ENCODE measurements at places on chromosomes 4 and X.

GRCh38 chr4:2047031-2047660 lies 12.0 kb upstream of the NAT8L start:
- DNase-seq = no peak

DNA sequence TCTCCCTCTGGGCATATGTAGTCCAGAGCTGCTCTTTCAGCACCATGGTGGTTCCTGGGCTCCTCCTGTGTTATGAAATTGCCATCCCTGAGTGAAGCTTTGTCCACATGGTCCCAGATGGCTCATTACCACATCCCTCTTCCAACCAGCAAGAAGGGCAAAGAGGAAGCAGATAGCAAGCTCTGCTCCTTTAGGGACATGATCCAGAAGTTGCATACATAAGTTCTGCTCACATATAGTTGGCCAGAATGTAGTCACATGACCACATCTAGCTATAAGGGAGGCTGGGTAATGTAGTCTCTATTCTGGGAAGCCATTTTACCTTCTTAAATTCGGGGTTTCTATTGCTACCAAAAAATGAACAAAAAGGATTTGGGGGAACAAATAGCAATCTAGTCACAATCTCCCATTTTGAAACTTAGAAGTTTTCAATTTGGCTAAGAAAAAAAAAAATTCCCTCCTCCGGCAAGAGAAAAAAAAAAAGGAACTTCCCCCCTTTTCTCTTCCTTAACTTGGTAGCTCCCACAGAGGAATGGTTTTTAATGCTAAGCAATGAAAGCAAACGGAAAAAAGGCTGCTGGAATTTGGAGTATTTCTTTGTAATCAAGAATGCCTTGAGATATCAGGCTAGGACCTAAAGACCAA lies 88.2 kb upstream of the USP9X start:
- DNase-seq = no peak

DNA sequence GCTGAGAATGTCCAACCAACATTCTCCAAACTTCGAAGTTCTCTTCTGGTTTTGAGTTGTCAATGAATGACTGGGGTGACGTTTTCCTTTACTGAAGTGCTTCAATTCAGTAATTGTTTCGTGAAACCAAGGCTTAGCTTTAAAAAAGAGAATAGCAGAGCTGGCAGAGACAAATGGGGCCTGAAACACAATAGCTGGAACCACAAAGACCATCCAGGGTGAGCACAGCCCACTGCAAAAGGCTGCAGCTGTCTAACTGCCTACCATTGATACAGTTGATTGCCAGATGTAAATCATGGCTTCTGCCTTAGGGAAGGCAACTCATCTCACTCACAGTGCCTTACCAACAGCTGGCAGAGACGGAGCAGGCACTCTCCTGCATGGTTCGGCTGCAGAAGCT lies 78.7 kb upstream of the ZNF518B start:
- no peak for DNase-seq

- no peak for DNase-seq
These were observed 73.5 kb downstream of the FAM47B start for GRCh38 chrX:35016051-35016450.

DNA sequence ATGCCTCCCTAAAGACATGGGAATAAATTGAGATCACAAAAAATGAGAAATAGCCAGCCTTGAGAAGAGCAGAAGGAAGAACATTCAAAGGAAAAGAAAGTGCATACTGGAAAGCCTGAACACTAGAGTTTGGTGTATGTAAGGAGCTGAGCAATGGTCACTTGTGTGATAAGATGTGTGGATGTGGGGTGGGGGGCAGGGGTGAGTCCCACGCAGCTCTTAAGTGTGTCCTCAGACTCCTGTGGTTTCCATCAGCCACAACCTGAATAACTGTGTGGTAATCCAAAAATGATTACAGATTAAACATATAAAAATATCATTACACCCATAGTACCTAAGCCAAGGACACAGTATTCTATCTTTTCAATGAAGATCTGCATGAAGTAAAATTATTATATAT lies 59.9 kb downstream of the ELOVL6 start:
- DNase-seq = no peak

DNA sequence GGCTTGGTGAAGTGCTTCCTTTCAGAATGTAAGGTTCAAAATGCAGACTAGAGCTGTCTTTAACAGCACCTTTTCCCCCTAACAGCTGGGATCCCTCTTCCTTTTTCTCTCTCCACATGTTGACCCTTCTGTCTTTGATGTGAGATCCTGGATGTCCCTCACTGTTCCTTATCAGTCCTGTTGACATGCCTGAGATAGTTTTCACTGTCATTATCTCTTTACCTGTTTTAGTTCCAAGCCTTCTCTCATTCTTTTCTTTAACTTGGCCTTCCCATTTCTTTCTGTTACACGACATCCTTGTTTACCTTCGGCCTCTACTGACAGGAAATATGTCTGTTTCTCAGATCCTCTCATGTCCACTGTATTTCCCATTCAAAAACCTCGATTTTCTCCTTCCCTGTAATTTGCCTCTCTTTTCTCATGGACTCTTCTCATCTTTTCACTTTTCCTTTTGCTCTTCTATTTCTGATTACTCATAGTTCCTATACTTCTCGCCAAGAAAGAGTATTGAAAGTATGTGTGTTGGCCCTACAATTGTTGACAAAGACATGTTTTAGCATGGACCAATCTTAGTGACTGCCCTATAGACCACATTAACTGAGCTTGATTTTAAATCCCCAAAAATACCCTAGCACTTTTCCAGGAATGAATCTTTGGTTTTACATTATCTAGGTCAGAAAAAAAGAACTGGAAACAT lies 1.2 kb upstream of the SOWAHB start:
- no peak for DNase-seq

All from stimulated activated CD4-positive, alpha-beta T cell treated with anti-CD3 and anti-CD28 coated beads, Interleukin-12 subunit alpha, Interleukin-12 subunit beta, amount 100 ng/mL, for 24 hours (primary cell).